GM23248 (cell line): ENCODE measurements at places on chromosomes 16 and 17. TPM values are rescaled to one million over a fixed set of nuclear protein-coding genes. Genes with fewer than 3 reads are reported as not detected.

GRCh38 chr16:75064403-75065148, 52.0 kb downstream of the LDHD start:
- no peaks in the 10 kb centered on the region for H3K36me3 ChIP-seq
- H3K27me3 ChIP-seq: no peaks in the 10 kb centered on the region
- no peak for DNase-seq
- no peak overlapping the region for H3K4me3 ChIP-seq

DNA sequence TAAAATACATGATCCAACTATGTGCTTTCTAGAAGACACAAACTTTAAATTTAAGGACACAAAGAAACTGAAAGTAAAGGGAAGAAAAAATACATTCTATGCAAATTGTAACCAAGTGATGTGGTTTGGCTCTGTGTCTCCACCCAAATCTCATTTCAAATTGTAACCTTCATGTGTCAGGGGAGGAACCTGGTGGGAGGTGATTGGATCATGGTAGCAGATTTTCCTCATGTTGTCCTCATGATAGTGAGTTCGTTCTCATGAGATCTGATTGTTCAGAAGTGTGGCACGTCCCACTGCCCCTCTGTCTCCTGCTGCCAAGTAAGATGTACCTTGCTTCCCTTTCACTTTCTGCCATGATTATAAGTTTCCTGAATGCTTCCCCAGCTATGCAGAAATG, 15.0 kb downstream of the OR1A1 start:
- no peak overlapping the region for H3K27ac ChIP-seq
- H3K4me3 ChIP-seq: no peak overlapping the region
- no peaks in the 10 kb centered on the region for H3K36me3 ChIP-seq

The TNK1 gene
- total RNA-seq: 0.43 and 2.7 TPM in 2 replicates

GRCh38 chr17:77619851-77620250, 338.7 kb upstream of the TNRC6C start:
- no peak overlapping the region for H3K4me3 ChIP-seq
- H3K4me1 ChIP-seq: peaks cover 11% of the 10 kb centered on the region
- no peaks in the 10 kb centered on the region; the same call in 1 of the 2 replicates for H3K27me3 ChIP-seq

The SEPTIN1 gene
- total RNA-seq: not detected in 2 replicates

The ENPP7 gene
- total RNA-seq: not detected in 2 replicates

GRCh38 chr17:10776381-10776780, 27.5 kb downstream of the TMEM238L start:
- H3K4me1 ChIP-seq: no peaks in the 10 kb centered on the region
- H3K36me3 ChIP-seq: no peaks in the 10 kb centered on the region
- H3K27ac ChIP-seq: no peak overlapping the region

The SLC12A3 gene
- total RNA-seq: not detected in 2 replicates

The CSH1 gene
- not detected in 2 replicates for total RNA-seq

The GINS3 gene
- 2.9 and 7.7 TPM in 2 replicates for total RNA-seq

The NEUROD2 gene
- total RNA-seq: not detected in 2 replicates

The CDK5RAP3 gene
- total RNA-seq: 61.7 and 80.8 TPM in 2 replicates

- no peaks in the 10 kb centered on the region for H3K4me1 ChIP-seq
- no peak overlapping the region for H3K4me3 ChIP-seq
- no peak for DNase-seq
- H3K36me3 ChIP-seq: no peaks in the 10 kb centered on the region
Measured at GRCh38 chr17:4375039-4375748, 8.7 kb upstream of the UBE2G1 start.
